CD4-positive, alpha-beta T cell treated with Interleukin-2 at 100 ng/mL for 4 hours (primary cell): ENCODE measurements at places on chromosomes 7 and 10.

GRCh38 chr7:42913591-42913990, 1.7 kb upstream of the C7orf25 start:
- no peak for DNase-seq

DNA sequence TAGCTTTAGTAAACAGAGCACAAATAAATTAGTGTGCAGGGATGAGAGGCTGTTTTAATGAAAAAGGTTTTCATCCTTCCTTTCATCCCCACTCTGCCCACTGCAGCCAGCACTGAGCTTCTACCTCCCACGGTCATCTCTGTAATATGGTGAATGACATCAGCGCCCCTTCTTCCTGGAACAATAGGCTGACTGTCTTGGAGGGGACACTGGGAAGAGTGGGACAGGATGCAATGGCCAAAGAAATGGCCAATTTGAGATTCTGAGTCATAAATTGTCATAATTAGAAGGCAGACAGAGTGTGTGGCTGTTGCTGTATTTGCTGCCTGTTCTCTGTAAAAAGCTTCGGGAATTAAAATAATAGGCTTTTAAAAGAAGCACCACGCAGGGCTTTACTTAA, 126.7 kb upstream of the CALN1 start:
- no peak for DNase-seq

DNA sequence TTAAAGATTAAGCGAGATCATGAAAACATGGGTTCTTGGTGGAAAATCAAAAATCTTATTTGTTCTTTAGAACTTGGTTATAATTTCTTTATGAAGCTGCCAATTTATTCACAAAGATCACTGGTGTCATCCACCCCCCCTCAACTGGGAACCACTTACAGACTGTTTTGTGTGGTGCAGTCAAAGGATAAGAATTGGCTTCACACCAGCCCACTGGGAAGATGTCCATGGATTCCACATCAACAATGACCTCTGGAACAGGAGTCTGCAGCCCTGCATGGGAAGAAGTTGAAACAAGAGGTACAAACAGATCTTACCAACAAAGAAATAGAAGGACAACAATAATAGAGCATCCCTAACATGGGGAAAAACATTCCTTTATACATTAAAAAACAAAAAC, 205.2 kb downstream of the SFMBT2 start:
- DNase-seq: no peak

- no peak for DNase-seq
Measured at GRCh38 chr7:69811476-69812308, 213.4 kb downstream of the AUTS2 start.

GRCh38 chr7:6558837-6559236, 7.6 kb upstream of the GRID2IP start:
- no peak for DNase-seq

DNA sequence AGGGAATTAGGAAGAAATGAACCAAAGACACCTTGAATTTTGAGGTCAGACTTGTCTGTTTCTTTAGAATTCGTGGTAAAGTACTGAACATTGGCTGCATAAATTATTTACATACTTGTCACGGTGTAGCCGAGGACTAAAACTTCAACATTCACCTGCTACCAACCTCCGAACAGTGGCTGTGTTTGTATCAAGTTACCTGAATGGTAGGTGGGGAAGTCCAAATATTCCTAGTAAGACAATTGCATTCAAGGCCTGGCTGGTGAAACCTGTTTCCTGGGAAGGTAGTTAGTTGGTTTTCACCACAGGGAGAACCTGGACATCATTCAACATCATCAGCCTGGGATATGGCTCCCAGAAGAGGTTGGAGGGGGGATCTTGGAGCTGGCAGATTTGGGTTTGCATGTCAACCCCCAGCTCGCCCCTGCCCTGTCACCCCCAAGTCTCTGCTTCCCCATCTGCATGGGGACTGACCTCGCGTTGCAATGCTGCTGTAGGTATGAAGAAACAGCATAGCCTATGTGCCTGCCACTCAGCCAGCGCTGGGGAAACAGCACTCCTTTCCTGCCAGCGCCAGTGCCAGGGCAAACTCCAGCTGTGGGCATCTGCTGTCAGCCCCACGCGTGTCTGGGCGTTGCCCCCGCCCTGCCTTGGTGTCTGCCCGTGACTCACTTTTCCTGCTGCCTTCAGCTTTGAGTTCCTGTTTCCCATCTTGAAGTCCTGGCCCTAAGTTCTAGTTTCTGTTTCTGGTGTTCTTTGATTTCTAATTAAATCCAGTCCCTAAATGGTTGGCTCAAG, 12.7 kb upstream of the LARP4B start:
- peak; percentile 46 for DNase-seq

DNA sequence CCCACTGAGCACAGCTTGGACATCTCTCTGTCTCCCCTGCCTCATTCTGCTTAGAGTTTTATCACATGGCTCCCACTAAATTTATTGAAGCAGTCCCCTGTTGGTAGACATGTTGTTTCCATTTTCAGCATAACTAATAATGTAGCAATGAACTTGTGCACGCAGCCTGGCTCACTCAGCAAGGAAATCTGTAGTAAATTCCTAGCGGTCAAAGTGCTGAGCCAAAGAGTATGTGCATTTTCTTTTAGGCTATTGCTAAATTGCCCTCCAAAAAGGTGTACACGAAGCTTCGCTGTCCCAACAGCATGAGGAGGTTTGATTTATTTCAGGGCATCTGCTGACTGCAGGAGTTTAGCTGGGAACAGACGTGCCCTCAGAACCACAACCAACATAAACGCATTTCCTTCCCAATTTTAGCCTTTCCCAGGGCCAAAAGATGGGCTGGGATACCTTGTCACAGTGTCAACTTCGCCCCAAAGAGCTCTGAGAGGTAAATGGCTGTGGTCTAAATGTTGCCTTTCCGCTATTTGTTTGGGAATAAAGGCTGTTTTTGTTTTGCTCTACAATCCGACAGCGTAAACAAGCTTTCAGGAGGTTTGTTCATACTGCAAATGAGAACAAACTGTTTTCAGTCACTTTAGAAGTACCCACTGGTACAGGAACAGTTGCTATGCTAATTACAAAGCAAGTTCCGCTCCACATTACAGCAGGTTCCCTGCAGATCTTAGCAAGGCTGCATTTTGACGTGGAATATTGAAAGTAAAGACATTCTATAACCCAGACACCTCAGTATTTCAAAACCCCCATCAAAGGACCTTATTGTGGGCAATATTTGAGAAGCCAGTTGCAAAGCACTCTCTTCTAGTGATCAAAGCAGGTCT, 16.8 kb downstream of the VSIR start:
- peak; percentile 44 for DNase-seq

GRCh38 chr10:12150163-12150562, 20.7 kb downstream of the SEC61A2 start:
- DNase-seq: no peak

- no peak for DNase-seq
Measured at GRCh38 chr10:117432866-117433265, 57.6 kb upstream of the PDZD8 start.

GRCh38 chr10:60820093-60820754, 41.9 kb downstream of the CDK1 start:
- DNase-seq: no peak

GRCh38 chr10:120719333-120719732, 131.8 kb upstream of the WDR11 start:
- DNase-seq: no peak

- DNase-seq: no peak
Measured at GRCh38 chr10:124318811-124319210, 99.9 kb downstream of the OAT start.

DNA sequence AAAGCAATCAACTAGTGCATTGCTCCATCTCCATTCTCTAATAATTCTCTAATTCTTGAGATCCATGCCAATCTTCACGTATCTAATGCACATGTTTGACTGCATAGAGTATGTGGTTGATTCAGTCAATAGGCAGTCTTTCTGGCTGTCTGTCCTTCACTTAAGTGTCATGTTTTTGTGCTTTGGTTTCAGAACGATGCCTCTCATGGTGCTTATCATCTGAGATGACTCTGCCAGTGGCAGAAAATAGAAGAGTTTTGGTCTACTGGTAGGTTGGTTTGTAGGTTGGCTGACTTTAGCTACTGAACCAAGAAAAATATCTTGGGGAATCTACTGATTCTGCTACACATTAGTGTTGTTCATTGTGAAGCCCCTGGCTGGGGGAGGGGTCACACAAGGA, 364.2 kb downstream of the SFMBT2 start:
- peak; percentile 20 for DNase-seq
